Stimulated activated CD8-positive, alpha-beta memory T cell treated with anti-CD3 and anti-CD28 coated beads, Interleukin-7, amount 100 ng/mL, for 1 hour (primary cell): ENCODE measurements at places on chromosomes 7 and 10.

DNA sequence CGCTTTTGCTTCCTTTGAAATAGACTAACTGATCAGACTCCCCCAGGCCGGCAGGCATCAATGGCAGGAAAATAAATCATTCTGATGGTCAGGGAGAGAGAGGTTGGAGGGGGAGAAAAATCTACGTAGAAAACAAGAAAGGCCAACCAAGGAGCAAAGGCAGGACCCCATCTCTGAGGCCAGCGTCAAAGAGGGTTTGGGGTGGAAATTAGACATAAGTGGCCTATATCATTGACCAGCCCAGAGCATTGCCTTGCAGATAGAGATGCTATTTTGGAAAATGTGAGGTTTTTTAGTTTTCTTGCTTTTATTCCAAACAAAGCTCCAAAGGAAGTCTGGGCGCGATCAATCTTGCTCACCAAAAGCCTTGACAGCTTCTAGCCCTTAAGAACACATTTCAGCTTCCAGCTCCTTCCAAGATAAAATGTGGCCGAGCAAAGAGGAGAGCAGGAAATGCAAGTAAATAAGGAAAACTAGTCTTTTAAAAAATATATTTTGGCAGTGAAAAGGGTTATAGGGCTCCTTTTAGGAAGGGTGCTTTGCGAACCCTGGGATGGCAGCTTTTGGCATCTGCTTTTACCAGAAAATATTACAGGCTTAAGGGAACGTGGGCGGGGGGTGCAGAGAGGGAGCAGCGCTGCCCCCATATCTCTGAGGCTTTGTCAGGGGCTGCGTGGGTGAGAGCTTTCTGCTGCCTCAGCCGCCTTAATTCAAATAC, 2.0 kb upstream of the HOXA2 start:
- no peak for DNase-seq

- no peak for DNase-seq
Observed at GRCh38 chr7:50534690-50535290, 30.4 kb downstream of the DDC start.

- no peak for DNase-seq
Observed at GRCh38 chr7:93414574-93414973, 159.9 kb downstream of the CALCR start.

GRCh38 chr10:1414893-1415292, 322.4 kb downstream of the ADARB2 start:
- no peak for DNase-seq

DNA sequence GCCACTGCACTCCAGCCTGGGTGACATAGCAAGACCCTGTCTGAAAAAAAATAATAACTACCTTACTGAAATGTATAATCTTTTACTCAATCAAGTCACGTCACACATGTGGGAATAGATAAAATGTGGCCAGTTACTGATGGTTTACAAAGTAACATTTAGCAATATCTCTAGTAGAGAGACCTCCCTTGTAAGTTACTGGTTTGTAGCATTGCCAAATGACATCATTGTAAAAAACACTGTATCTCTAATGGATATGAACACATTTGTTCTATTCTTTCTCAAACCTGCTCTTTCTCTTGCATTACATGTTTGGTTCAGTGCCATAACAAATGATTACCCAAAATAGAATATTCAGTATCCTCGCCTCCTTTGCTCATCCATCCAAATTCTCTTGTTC, 18.8 kb downstream of the TET1 start:
- no peak for DNase-seq

- DNase-seq = no peak
Observed at GRCh38 chr7:14902589-14903067, at the start of gene DGKB. DGKB (minus strand) TSS chr7:14902751.

- no peak for DNase-seq
Observed at GRCh38 chr7:34952822-34953221, 84.5 kb downstream of the DPY19L1 start.

GRCh38 chr7:115634633-115635032, 395.9 kb downstream of the TFEC start:
- DNase-seq = no peak

- no peak for DNase-seq
Observed at GRCh38 chr10:112832361-112832878, 117.6 kb upstream of the TCF7L2 start.

DNA sequence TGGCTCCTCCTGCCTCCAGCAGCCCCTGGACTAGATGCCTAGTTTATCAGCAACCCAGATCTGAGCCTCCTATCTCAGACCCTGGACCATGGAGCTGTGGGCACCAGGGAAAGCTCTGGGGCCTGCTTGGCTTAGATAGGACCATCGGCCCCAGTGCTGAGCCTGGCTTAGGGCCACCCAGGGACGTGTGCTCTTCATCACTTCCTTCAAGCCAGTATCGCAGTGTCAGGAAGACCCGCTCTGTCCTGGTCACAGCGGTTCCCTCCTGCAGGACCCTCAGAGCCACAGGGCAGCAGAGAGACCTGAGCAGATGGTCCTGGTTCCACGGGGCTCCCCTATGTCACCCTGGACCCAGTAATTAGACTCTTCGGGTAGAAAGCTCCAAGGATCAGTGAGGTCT, 105.7 kb upstream of the FAM20C start:
- DNase-seq = no peak

DNA sequence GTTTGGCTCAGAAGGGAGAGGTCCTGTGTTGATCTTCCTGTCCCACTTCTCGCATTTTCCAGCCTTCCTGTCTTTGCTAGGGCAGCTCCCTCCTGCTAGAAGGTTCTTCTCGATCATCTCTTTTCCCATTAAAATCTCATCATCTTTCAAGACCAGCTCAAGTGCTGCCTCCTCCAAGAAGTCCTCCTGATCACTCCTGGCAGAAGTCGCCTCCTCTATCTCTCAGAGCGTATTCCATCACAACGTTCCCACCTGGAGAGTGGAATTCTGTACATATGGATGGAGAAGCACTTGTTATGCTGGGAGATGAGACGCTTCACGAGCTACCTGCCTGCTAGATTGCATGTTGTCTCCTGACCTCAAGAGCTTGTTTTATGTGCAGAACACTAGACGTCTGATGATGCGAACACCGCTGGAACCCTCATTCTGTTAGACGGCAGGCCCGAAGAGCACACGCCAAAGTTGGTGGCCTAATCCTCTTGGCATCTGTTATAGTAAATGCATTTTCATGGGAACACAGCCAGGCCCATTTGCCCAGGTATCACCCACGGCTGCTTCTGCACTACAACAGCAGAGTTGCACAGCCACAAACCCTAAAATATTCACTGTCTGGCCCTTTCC, 68.0 kb upstream of the INSIG1 start:
- no peak for DNase-seq

GRCh38 chr10:14438576-14438975, 107.9 kb upstream of the FRMD4A start:
- no peak for DNase-seq

- DNase-seq = no peak
Observed at GRCh38 chr10:30803892-30804322, 174.4 kb upstream of the LYZL2 start.

GRCh38 chr10:7546385-7546967, 120.3 kb downstream of the ITIH5 start:
- no peak for DNase-seq

GRCh38 chr7:121182902-121183301, 145.9 kb upstream of the WNT16 start:
- DNase-seq = no peak

- no peak for DNase-seq
Observed at GRCh38 chr10:112562809-112563663, 116.0 kb downstream of the VTI1A start.

GRCh38 chr10:132551093-132551807, 13.7 kb downstream of the INPP5A start:
- DNase-seq = no peak

- DNase-seq = no peak
Observed at GRCh38 chr7:117230276-117231046, 92.4 kb downstream of the WNT2 start.

- no peak for DNase-seq
Observed at GRCh38 chr7:14776266-14776665, 126.3 kb downstream of the DGKB start.

DNA sequence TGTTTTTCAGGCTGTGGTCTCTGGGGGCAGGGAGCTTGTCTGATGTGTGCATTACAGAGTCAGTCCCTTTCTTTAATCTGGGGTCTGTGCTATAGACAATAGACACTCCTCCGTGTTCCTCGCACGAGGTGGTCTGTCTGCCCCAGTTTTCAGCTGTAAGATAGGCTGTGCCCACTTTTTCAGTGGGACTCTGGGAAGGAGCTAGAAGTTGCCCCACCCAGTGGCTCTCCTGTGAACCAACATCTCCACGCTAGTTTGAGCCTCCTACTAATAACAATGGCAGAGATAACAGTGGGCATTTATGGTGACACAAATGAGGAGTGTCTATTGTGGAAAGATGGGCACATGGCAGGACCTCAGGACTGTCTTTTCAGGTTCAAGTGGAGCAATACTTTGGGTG, 44.0 kb downstream of the ADRB1 start:
- no peak for DNase-seq

DNA sequence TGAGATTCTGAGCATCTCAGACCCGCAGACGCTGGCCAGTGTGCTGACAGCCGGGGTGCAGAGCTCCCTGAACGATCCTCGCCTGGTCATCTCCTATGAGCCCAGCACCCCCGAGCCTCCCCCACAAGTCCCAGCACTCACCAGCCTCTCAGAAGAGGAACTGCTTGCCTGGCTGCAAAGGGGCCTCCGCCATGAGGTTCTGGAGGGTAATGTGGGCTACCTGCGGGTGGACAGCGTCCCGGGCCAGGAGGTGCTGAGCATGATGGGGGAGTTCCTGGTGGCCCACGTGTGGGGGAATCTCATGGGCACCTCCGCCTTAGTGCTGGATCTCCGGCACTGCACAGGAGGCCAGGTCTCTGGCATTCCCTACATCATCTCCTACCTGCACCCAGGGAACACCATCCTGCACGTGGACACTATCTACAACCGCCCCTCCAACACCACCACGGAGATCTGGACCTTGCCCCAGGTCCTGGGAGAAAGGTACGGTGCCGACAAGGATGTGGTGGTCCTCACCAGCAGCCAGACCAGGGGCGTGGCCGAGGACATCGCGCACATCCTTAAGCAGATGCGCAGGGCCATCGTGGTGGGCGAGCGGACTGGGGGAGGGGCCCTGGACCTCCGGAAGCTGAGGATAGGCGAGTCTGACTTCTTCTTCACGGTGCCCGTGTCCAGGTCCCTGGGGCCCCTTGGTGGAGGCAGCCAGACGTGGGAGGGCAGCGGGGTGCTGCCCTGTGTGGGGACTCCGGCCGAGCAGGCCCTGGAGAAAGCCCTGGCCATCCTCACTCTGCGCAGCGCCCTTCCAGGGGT, 703 bp downstream of the RBP3 start:
- no peak for DNase-seq

- DNase-seq = no peak
Observed at GRCh38 chr10:63633677-63634487, 112.7 kb downstream of the REEP3 start.

DNA sequence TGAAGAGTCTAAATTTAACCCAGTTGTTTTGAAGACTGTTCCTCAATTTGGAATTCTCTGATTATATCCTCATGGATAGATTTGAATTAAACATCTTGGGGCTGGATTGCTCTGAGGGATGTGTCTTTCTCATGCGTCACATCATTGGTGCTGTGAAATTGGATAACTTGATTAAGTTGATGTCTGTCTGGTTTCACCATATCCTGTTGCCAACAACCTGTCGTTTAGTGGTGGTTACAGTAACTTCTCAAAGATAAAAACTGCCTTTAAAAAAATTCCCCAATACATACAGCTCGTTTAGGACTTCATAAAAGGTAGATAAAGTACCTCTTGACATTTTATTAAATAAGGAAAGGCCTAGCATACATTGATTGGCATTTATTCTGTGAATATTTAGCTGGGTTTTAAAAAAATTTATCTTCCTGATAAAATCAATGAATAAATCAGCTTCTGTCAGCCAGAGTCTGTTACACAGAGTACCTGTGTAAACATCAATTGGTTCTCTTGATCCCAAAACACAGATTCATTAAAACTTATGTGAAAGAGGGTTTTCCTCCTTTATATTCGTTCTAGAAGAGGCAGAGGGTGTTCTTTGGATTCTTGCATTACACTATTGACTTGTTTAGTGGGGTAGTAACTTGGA, 10.5 kb downstream of the CRCP start:
- no peak for DNase-seq

- DNase-seq = no peak
Observed at GRCh38 chr7:73504920-73505319, 17.2 kb downstream of the BAZ1B start.

- DNase-seq = no peak
Observed at GRCh38 chr10:128091636-128092210, 34.5 kb downstream of the MKI67 start.

- no peak for DNase-seq
Observed at GRCh38 chr7:17133977-17134376, 164.5 kb upstream of the AHR start.

DNA sequence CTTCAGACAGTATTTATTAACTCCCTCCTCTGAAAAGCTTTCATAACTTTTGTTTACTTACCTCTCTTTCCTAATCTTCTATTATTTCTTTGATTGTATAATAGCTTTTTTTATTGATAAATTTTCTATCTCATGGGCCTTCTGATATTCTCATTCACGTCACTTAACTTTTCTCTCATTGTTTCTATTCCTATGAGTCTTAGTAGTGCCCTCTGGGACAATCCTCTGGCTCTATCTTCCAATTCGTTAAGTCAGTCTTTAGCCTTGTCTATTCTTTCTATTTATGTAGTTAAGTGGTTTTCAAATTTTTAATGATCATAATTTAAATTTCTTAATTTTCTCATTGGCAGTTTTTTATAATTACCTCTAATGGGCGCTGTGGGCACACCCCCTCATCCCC, 6.4 kb upstream of the ELMO1 start:
- DNase-seq = no peak

- no peak for DNase-seq
Observed at GRCh38 chr7:30649717-30650420, 32.4 kb downstream of the CRHR2 start.

GRCh38 chr7:135263321-135263970, 29.8 kb downstream of the STRA8 start:
- no peak for DNase-seq

DNA sequence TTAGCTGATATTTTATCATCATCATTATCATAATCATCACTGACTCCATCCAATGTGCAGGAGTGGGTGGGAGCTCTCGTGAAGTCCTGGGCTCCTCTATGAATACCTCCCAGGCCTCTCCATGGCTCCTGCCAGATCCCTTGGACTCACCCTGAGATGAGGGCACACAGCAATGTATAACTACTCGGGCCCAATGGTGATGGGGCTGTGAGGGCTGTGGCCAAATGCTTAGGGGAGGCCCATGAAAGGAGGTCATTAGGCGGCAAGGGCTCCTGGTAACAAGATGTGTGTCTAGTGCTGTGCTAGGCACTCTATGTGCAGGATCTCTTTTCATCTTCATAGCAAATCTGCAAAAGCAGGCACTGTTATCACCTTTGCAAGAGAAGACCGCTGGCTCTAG, 270.9 kb downstream of the GLRX3 start:
- DNase-seq = no peak

- no peak for DNase-seq
Observed at GRCh38 chr10:122498521-122498920, 37.2 kb downstream of the HTRA1 start.
